Adrenal gland (tissue), 19 donors: ENCODE measurements at places on chromosomes 7 and 10.
A peak's percentile ranks its signal among the peaks of the same experiment; 100 is the strongest.

DNA sequence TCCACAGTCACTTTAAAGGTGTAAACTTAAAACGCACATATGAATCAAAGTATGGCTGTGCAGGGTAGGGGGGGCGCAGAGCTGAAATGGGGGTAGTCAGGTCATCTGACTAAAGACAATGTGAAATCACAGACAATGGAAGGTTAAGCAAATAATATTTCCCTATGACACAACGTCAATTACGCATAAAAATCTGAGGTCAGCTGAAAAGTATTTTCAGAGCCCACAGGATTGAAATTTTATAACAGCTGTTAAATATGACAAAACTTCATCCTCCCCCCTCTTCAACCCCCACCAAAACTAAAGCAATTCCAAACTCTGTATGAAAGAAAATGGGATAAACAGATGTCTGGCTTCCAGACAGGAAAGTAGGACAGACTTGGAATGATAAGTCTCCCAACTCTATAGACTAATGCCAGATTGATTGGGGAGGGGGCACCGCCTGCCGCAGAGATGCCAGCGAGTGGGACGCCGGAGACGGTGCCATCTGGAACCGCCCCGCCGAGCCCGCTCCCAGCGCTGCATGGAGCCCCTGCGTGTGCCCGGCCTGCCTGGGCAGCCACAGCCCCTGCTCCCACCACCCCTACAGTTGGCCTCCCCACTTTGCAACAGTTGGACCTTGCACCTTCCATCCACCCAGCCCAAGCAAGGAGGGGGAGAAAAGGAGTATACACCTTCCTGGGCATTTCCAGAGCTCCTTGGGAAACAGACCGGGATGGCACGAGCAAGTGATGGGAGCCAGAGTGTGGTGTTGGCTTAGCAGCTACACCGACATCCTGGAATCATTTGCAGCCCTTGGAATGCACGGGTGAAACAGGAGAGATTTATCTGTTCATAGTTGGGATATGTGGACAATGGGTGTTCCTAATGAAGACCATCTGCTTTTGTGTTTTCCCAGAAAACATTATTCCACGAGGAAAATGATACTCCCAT lies 10.7 kb downstream of the EBF3 start:
- DNase-seq: no peak

DNA sequence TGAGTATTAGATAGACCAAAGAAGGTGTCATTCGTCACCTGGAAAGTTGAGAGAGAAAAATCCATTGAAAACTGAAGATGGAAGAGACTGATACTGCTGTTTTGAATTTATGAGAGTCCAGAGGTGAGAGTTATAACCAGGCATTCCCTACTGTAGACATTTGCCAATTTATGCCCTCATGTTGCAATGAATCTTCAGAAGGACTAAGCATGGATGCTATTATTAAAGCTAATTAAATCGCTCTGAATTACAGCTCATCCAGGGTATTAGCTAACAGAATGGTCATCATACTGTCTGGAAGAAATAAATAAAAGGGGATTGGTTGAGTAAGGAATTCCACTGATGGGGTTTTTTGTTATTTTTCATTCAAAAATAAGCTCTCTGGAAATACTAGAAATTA lies 101.6 kb upstream of the PLPP4 start:
- DNase-seq: no peak

DNA sequence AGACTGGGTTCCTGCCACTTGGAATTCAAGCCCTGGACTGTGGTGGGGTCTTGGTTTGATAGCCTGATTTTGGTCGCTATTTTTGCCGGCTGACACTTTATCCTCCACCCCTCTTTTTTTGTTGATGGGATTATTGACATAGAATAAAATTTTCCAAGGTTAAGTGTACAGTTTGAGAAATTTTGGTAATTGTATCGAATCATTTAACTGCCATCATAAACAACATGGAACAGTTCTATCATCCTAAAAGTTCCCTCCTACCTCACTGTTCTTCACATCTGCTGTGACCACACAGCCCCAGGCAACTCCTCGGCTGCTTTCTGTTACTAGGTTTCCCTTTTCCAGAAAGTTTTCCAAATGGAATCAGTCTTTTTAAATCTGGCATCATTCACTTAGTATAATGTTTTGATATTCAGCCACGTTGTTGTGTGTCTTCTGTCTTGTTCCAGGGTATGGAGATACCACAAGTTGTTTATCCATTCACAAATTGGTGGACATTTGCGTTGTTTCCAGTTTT lies 50.6 kb upstream of the STEAP1B start:
- DNase-seq: no peak

DNA sequence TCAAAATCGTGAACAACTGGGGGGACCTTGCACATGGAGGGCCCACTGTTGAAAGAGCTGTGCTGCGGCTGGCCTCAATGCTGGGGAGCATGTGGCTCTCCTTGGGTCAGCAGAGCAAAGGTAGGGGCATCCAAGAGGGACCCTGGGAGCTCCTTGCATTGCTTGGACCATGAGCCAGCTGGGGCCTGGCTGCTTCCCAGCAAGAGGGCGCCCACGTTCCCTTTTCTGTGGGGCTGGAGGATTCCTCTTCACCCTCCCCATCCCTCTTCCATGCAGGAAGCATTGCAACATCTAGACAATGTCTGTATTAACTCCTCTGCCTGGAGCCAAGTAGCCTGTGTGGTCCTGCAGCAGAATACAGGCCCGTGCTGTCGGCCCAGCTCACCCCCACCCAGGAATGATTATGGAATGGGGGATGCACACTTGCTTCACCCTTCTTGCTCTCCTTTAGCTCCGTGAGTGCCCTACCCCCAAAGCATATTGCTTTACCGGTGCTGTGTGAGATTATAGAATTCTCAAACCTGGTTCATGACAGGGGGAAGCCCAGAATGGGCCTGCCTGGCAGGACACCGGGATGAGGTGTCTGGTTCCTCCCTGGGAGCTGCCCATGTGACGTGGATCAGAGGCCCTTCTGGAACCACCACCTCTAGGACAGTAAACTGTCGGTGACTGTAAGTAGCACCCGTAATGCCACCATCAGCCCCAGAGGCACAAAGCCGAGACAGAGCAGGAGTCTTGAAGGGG lies 61.9 kb downstream of the SYPL1 start:
- peak; percentile 48 for DNase-seq

DNA sequence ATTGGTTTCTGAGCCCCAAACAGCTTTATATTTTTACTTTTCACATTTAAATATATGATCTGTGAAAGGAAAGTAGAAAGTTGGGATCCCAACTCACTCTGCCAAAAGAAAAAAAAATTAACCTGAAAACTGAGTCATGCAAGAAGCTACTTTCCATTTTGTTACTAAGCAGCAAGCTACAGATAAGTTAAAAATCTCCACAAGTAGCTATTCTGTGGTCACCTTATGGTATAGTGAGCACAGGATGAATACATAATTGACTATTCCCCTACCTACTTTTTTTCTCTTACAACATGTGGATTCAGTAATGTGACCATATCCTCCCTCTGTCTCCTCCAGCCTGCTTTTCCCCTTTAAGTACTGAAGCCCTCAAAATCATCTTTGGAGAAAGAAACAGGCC lies 30.3 kb upstream of the CREB3L2 start:
- DNase-seq: no peak

GRCh38 chr10:103111031-103111917 lies 81.8 kb downstream of the NT5C2 start:
- no peak for DNase-seq

GRCh38 chr7:41383596-41383995 lies 319.3 kb downstream of the INHBA start:
- no peak for DNase-seq

- DNase-seq: no peak
Measured at GRCh38 chr10:116055252-116055916, 217.6 kb downstream of the GFRA1 start.
